Aortic smooth muscle cell (primary cell): ENCODE measurements at places on chromosomes 16 and 17. TPM values are rescaled to one million over a fixed set of nuclear protein-coding genes. Genes with fewer than 3 reads are reported as not detected.

The CIBAR2 gene
- total RNA-seq, result not detected in 2 replicates

The CMTM1 gene
- 1.4 and 1.6 TPM in 2 replicates for total RNA-seq

The FOXC2 gene
- 3.4 and 4.9 TPM in 2 replicates for total RNA-seq

The SCNN1G gene
- not detected in 2 replicates for total RNA-seq

The CDRT15L2 gene
- total RNA-seq, result not detected in 2 replicates

The C16orf89 gene
- 0.92 and 1.4 TPM in 2 replicates for total RNA-seq

The CCL11 gene
- not detected in 2 replicates for total RNA-seq

The NOS2 gene
- under 0.01 and 0.13 TPM in 2 replicates for total RNA-seq

The MYH2 gene
- total RNA-seq, result not detected in 2 replicates

The KRT32 gene
- not detected in 2 replicates for total RNA-seq

The CDH1 gene
- total RNA-seq, result under 0.01 TPM in 1 of 2 replicates, not detected in the other

The ALKBH5 gene
- total RNA-seq, result 89.7 and 115 TPM in 2 replicates

The CD300LB gene
- total RNA-seq, result not detected in 2 replicates

The KRTAP4-1 gene
- total RNA-seq, result not detected in 2 replicates

The SEZ6 gene
- not detected in 2 replicates for total RNA-seq

The SLC25A39 gene
- 60.7 and 67.2 TPM in 2 replicates for total RNA-seq

The SPATA33 gene
- total RNA-seq, result 2.5 and 2.8 TPM in 2 replicates

The CASKIN2 gene
- 5.4 and 7.8 TPM in 2 replicates for total RNA-seq

The ANKFN1 gene
- 0.19 and 0.26 TPM in 2 replicates for total RNA-seq

The DLX4 gene
- total RNA-seq, result not detected in 2 replicates

The SCARF1 gene
- 2.3 and 4.4 TPM in 2 replicates for total RNA-seq

The TMC5 gene
- total RNA-seq, result 0.12 and 0.79 TPM in 2 replicates

The AMDHD2 gene
- total RNA-seq, result 44.6 and 52.2 TPM in 2 replicates

The CD300E gene
- not detected in 2 replicates for total RNA-seq

The CLEC18A gene
- 0.66 and 0.93 TPM in 2 replicates for total RNA-seq

The TRPV2 gene
- total RNA-seq, result 34.3 and 40.8 TPM in 2 replicates

The TUBG2 gene
- 6.5 and 9.3 TPM in 2 replicates for total RNA-seq

The RASD1 gene
- 2.4 and 3.6 TPM in 2 replicates for total RNA-seq

The NOL3 gene
- 23.9 and 25.2 TPM in 2 replicates for total RNA-seq

The SULT1A4 gene
- 0.75 and 1.3 TPM in 2 replicates for total RNA-seq

The TLCD3B gene
- 0.19 and 0.40 TPM in 2 replicates for total RNA-seq

The HOXB6 gene
- 0.13 TPM in 1 of 2 replicates, not detected in the other for total RNA-seq

The HSBP1 gene
- 142 and 165 TPM in 2 replicates for total RNA-seq

The SDR42E2 gene
- total RNA-seq, result not detected in 2 replicates

The WIPF2 gene
- 5.3 and 7.6 TPM in 2 replicates for total RNA-seq

The KIF18B gene
- 1.7 and 2.6 TPM in 2 replicates for total RNA-seq

The GRN gene
- total RNA-seq, result 240 and 273 TPM in 2 replicates

The SPATA22 gene
- 0.87 TPM in 1 of 2 replicates, not detected in the other for total RNA-seq

The C1QTNF1 gene
- total RNA-seq, result 138 and 208 TPM in 2 replicates

The GUCY2D gene
- not detected in 2 replicates for total RNA-seq
